ENCODE measurements at places on chromosomes 4 and X. TPM values are rescaled to one million over a fixed set of nuclear protein-coding genes. Genes with fewer than 3 reads are reported as not detected.

GRCh38 chrX:110786486-110786885 is 9.1 kb downstream of the CHRDL1 start:
- no peak for DNase-seq

Gene MAGEA2B
- not detected for total RNA-seq

DNA sequence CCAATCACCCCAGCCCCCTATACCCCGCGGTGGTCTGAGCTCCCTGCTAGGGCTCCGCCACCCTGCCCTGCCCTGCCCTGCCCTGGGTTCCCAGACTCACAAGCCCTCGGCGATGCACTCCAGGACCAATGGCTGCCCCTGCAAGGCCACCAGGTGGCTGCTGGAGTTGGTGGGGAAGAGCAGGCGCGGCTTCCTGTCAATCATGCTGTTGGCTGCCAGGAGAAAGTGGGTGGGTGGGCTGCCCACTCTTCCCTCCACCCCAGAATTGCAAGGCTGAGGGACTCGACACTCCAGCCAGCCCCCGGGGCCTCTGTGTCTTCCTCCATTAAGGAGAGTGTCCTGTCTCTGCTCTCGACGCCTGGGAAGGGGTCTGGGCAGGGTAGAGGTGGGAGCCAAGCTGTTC is 15.7 kb downstream of the L1CAM start:
- DNase-seq = peak; percentile 35

Gene CTSO
- total RNA-seq = 1.6 TPM

- DNase-seq = no peak
Observed at GRCh38 chr4:98728433-98728832, 70.0 kb upstream of the TSPAN5 start.

Measured in H7 (cell line).